KG1 (cell line): ENCODE measurements at places on chromosomes 3 and 15.

DNA sequence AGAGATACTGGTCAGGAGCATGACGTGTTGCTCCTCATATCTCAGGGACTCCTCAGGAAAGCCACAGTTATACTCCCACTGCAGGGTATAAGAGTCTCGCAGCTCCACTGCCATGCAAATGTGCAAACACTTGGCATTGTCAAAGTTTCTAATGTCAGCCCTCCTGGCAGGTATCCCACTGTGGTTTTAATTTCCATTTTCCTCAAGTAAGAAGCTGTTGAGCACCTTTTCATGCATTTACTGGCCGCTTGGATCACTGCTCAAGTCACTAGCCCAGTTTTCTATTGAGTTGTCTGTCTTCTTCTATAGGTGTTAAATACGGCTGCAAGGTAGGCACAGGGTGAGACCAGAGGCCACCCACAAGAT lies 41.9 kb upstream of the GRIP2 start:
- no peak for DNase-seq

DNA sequence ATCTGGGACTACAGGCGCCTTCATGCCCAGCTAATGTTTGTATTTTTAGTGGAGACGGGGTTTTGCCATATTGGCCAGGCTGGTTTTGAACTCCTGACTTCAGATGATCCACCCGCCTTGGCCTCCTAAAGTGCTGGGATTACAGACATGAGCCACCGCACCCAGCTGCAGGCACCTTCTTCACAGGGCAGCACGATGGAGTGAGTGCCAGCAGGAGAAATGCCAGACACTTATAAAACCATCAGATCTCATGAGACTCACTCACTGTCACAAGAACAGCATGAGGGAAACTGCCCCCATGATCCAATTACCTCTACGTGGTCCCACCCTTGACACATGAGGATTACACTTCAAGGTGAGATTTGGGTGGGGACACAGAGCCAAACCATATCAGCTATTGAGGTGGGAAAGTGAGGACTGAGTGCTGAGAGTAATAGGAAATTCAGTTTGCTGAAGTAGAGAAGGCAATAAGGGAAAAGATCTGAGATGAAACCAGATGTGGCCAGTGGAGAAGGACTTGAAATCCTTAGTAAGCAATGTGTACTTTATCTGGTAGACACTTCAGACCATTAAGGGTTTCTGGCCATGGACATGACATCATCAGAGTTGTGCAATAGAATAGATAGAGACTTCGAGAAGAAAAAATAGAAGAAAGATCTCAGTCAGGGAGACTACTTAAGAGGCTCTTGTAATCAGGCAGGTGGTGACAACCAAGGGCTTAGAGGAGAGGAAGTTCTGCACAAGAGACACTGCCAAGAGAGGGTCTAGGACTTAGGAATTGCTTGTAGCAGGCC lies 18.1 kb upstream of the ATP13A5 start:
- no peak for DNase-seq

GRCh38 chr3:38816026-38816425 lies at the start of gene SCN10A:
Gene SCN10A, minus strand, starts transcription at chr3:38816217. Its CDS starts 22,207 bp downstream, at chr3:38794010.
- DNase-seq: no peak

- no peak for DNase-seq
These were observed 15.5 kb downstream of the ATG3 start for GRCh38 chr3:112546216-112546759.

DNA sequence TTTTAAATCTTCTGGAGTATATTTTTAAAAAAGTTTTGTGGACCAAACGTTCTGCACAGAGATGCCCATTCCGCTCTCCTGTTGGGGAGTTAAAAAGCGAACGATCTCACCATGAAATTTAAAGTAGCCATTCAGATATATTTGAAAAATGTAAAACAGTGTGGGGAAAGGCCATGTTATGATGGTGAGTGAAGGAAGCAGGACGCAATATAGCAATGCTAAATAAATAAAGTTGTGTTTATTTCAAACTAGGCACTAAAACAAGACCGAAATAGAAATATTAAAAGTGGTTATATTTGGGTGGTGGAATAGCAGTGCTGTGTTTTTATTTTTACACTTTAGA lies 327 bp upstream of the CCDC13 start:
- DNase-seq: no peak

- DNase-seq: no peak
These were observed 188.7 kb downstream of the NAALADL2 start for GRCh38 chr3:175047786-175048185.

GRCh38 chr3:169242708-169243513 lies 420.6 kb downstream of the MECOM start:
- DNase-seq: no peak

DNA sequence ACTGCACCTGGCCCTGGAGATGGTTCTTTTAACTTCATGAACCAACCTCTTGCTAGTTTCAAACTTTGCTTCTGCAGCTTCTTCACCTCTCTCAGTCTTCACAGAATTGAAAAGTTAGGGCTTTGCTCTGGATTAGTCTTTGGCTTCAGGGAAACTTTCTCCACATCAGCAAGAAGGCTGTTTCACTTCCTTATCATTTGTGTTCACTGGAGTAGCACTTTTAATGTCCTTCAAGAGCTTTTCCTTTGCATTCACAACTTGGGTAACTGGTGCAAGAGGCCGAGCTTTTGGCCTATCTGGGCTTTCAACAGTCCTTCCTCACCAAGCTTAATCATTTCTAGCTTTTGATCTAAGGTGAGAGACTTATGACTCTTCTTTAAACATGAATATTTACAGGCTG lies 15.7 kb upstream of the TM2D3 start:
- DNase-seq: no peak

DNA sequence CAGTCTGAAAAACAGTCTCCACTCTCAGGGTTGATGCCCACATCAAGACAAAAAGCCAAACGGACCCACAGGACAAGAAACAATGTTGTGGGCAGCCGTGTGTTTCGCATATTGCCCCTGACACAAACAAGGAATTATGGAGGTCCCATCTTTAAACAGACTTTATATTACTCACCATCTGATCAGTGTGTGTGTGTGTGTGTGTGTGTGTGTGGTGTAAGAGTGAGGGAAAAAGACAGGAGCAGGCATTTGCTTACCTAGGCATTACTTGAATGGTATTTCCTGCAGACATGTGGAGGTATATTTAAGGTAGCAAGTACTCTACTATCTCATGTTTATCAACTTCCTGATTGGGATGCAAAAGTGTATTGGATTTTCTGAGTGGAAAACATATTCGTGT lies 136.3 kb downstream of the TMCO5A start:
- DNase-seq: no peak

DNA sequence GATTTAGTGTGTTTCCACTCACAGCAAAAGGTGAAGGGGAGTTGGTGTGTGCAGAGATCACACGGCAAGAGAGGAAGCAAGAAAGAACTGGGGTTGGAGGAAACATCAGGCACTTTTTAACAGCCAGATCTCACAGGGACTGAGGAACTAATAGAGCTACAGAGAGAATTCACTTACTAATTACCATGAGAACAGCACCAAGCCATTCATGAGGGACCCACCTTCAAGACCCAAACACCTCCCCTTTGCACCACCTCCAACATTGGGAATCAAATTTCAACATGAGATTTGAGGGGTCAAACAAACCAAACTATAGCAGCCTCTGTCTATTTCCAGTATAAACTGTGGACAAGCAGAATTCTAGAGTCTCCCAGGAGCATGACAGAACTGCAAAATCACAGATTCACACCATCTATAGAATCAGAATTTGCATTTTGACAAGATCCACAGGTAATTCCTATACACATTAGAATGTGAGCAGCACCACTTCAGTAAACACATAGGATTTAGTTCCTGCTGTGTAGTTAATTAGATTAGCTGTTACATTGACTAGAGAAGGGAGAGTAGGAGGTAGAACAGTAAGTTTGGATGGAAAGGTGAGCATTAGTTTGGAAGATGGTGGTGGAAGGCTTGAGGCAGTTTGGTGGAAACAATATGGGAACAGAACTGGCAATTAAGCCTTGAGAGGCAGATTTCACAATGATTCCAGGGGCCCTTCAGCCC lies 311.7 kb downstream of the NSUN3 start:
- no peak for DNase-seq

DNA sequence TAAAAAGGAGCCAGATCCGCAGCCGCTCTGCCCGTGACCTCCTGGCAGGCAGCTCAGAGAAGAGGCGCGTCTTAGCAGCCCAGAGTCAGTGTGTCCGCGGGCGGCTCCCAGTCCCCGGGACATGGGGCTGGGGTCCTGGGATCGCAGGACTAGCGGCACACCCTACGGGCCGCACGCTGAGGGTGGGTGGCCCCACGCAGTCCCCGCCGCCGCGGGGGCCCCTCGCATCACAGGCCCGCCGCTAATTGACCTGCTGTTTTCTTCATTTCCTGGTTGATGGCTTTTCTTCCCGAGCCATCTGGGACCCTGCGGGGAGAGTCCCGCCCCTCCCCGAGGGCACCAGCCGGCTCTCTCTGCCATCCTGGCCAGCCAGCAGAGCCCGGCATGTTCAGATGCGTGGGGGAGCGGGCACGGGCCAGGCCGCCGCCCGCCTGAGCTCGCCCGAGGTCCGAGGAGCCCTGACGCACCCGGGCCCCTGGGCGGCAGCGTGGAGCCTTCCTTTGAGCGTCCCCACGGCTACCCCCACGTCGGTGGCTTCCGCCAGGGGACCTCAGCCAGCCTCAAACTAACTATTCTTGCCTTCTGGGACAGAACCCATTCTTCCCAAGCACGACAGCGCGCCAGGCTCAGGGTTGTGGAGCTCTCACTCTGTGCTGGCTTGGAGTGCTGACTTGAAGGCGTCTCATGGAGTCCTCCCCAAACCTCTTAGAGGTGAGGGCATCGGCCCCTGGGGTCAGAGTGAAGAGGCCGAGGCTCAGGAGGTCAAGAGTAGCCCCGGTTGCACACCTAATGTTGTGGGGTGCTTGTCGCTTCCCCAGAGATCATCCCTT lies 34.6 kb upstream of the CACNA2D3 start:
- no peak for DNase-seq

GRCh38 chr3:123667784-123668183 lies 82.9 kb upstream of the HACD2 start:
- DNase-seq: peak; percentile 24
